Activated CD8-positive, alpha-beta T cell treated with anti-CD3 and anti-CD28 coated beads, Interleukin-2, amount 10 ng/mL, durations not matched to agents 7 days and 5 days (primary cell): ENCODE measurements at places on chromosomes 3 and 15.

DNA sequence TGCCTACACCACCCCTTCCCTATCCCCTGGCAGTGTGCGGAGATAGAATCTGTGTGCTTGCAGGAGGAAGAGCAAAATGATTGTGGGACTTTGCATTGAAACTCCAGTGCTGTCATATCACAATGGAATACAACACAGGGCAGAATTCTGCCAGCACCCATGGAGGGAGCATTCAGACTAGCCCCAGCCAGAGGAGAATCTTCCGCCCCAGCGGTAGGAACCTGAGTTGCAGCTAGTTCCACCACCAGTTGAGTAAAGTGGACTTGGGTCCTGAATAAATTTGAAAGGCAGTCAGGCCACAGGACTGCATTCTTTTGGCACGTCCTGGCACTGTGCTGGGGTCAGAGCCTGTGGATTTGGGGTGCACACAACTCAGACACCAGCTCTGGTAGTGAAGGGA is 27.5 kb downstream of the NCBP2 start:
- no peak for DNase-seq

DNA sequence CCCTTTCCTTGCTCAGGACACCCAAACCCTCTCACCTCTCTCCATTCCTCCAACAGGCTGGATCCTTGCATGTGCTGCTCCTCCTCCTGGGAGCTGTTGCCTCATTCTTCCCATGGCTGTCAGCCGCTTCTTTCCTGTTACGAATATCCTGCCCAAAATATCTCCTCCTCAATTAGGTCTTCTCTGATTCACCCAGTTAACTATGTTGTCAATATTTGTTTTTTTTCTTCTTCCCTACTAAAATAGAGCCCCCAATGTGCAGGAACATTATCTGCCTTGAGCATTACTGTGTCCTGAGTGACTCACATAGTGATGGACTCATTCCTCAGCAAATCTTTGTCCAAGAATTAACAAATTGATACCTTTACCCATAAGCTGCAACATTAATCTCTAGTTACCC is 357.2 kb downstream of the CLSTN2 start:
- DNase-seq: no peak

DNA sequence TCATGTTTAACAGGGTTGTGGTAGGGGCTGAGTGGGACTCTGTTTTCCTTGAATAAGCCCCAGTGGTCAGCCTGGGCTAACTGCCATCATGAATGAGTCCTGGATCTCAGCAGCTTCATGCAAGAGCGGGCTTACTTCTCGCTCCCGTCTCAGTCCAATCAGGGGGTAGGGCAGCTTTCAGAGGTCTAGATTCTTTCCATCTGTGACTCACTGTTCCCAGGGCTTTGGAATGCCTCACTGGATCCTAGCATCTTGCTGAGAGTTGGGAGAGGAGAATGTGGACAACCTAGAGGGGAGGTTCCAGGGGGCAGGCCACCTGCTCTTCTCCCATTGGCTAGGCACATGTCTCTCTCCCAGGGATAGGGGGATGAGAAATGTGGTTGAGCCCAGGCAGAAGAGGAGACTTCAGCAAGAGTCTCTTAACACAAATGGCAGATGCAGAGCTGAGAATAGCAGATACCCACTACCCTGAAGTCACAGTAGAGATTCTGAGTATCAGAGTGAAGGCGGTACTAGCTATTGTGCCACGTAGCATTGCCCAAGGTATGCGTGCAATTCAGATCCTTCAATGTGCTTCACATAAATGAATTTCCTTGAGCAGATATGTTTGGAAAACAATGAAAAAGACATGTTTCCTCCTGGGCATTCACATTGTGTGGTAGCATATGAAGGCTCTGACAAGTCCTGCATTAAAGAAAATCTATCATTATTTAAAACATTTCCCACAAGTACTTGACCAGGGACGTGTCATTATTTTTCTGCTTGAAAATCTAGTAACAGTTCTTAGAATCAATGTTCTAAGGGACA is 257.7 kb upstream of the PROK2 start:
- DNase-seq: no peak

GRCh38 chr3:45079715-45080114 is 53.6 kb downstream of the CLEC3B start:
- no peak for DNase-seq

DNA sequence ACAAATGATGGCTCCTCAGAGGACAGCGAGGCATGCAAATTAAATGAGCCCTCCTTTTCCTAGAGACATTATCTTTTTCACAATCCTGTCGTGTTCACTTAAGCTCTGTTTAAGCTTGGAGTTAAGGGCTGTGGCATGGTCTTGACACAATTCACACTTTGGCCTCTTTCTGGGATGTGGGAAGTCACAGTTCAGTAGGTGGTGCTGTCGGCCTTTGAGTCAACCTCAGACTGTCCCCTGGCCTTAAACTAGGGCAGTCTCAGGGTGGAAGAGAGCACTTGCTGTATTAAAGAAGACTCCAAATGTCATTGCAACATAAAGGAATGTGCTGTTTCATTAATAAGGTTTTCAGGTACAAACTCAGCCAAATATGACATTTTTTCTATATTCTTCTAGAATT is 351.0 kb downstream of the MCTP2 start:
- peak; percentile 63 for DNase-seq

GRCh38 chr3:172113710-172114109 is 74.3 kb downstream of the FNDC3B start:
- no peak for DNase-seq

DNA sequence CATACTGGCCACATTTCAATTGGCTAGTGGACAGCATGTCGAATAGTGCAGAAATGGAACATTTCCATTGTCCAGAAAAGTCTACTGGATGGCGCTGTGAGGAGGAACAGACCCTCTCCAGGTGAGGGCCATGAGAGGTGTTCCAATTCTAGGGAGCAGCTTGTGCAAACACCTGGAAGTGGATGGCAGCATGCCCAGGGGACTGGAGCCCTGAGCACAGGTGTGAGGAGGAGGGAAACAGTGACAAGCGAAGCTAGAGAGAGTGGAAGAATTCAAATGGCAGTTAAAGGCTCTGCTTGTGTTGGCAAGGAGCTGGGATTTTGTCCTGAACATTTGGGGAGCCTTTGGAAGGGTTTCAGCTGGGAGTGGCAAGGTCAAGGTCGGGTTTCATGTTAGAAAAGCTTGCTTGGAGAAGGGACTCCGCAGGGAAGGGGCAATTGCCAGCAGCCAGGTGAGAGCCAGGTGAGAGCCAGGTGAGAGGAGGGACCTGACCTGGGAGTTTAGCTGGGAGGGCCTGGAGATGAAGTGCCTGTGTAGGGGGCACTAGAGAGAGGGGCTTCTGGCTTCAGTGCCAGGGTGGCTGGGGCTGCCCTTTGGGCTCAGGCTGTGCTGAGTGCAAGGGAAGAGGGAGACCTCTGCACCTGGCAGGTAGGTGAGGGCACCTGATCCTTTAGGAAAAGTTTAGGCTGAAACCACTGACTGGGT is 93.8 kb downstream of the LINGO1 start:
- DNase-seq: no peak
